CD4-positive, alpha-beta T cell treated with Interferon gamma for 1 hour (primary cell): ENCODE measurements at places on chromosomes 2 and 18.

GRCh38 chr18:43170586-43170985 is 55.1 kb upstream of the RIT2 start:
- no peak for DNase-seq

DNA sequence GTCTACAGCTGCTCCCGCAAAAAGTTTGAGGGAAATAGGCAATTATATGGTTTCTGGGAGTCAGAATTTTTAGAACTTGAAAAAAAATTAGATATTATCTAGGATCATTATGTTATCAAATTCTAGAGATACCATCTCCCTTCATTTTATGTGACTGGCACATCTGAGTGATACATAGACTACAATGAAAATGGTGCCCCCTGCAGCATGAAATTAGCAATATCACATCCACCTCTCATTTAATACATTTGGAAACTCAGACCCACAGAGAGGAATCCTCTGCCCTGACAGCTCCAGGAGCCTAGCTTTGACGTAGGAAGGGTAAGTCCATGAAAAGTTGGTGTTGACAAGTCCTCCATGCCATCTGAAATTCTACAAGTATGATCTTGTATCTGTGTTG is 381.6 kb downstream of the SUCLG1 start:
- DNase-seq, result no peak

DNA sequence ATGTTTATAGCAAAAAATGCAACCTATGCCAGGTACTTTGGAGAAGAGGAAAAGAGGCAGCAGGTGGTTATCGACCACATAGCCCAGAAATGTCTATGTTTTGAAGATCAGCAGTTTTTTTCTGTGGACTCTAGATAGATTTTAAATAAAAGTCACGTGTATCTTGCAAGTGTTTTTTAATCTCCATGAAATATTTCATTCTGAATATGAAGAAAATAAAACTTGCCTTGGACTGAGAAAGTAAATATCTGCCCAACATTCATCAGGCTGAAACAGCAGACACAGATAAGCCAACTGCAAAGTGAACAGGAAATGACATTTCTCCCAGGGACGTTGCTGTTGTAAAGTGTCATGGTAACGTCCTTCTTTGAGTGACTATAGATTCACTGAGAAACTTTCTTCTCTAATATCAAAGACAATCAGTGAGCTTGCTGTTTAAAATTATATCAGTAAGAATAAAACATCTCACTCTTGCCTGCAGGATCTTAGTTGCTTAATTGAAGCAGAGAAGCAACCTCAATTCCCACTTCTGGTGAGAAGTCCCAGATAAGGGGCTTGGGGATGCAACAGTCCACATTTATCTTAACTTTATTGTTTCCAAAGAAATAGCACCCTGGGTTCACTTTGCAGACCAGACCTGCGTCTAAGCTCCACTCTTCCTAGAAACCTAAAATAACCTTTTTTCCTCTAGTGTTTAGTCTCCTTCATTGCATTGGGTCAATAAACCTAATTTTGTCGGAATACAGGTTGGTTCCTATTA is 6.3 kb downstream of the MYOM1 start:
- no peak for DNase-seq

DNA sequence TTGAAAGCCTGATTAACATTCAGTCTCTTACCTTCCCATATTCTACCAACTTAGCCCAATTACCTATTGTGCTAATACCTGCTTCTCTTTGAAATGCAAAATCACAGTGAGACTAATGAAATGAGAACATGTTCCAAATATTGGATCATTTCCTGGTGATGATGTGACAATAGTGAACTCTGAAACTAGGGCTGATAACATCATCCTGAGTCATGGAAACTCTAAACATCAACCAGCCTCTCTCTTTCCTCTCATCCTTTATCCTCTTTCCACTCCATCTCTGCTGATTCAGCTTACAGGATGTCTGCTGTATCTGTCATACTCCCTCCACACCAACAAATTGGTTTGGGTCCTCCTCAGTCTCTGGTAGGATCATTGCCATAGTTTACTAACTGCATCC is 98.8 kb upstream of the NCKAP5 start:
- no peak for DNase-seq

DNA sequence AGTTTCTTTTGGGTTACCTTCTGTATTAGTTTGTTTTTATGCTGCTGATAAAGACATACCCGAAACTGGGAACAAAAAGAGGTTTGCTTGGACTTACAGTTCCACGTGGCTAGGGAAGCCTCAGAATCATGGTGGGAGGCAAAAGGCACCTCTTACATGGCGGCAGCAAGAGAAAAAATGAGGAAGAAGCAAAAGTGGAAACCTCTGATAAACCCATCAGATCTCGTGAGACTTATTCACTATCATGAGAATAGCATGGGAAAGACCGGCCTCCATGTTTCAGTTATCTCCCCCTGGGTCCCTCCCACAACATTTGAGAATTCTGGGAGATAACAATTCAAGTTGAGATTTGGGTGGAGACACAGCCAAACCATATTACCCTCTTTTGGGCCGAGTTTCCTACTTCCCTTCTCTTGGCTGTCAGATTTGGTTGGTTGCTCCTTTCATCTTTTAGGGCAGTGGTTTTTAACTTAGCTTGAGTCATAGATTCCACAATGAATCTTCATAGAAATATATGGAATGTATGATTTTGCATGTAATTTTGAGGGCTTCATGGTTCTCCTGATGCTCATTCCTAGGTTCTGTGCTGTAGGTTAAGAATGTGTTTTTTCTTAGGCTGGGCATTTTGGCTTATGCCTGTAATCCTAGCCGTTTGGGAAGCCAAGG is 44.2 kb downstream of the CEP192 start:
- no peak for DNase-seq

DNA sequence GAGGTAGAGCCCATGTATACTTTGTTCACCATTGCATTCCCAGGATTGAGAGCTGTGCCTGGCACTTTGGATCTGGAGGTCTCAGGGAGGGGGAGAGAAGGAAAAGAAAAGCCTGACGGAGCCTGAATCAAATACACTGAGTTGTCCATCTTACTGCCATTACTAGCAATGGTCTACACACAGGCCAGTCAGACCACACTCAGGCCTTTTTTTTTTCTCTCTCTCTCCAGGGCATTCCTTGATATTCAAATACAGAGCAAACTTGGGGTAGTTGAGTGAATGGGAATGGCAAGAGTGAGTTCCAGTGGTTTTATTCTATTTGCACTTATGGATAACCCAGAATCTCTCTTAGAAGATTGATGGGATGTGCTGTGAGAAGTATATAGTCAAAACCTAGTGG is 11.8 kb downstream of the DSEL start:
- DNase-seq, result no peak

GRCh38 chr2:39266916-39267434 is 23.2 kb upstream of the CDKL4 start:
- DNase-seq, result no peak

GRCh38 chr2:53811601-53812000 is 24.8 kb downstream of the ERLEC1 start:
- DNase-seq, result no peak

DNA sequence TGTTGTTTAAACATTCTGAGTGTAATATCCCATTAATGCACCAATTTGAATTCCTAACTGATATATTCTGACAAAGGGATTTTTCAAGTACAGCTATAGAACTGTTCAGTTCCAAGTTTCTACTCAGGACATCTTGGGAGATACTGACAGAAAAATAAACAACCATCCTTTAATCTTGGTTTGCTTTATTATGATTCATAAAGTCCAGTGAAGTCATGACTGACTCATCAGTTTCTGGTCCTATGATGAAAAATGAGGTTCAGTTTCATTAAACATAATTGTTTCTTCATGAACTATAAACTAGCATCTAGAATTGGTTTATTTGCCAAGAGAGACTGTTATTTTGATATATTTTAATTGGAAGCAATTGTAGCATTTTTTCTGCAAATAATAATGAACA is 896.2 kb downstream of the CCDC85A start:
- no peak for DNase-seq

- DNase-seq, result peak; percentile 79
These were observed 37.0 kb upstream of the METTL21A start for GRCh38 chr2:207662203-207662602.

GRCh38 chr2:19810637-19811036 is 91.1 kb downstream of the TTC32 start:
- no peak for DNase-seq

DNA sequence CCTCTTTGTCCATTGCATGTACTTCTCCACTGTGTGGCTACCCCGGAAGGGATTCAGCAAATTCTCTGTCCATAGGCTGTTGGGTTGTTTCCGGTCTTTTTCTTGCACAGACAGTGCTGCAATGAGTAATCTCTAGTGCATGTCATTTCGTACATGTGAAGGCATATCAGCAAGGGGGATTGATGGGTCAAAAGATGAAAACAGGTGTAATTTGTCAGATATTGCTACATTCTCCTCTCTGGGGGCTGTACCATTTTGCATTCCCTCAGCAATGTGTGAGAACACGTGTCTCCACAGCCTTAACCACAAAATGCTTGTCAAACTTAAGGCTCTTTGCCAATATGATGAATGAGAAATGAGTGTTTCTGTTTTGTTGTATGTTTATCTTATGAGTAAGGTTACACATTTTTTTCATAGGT is 60.5 kb downstream of the KLHL29 start:
- no peak for DNase-seq

- no peak for DNase-seq
These were observed 192.5 kb upstream of the RGPD4 start for GRCh38 chr2:107634172-107634571.

GRCh38 chr2:136019306-136019705 is 33.9 kb upstream of the DARS1 start:
- no peak for DNase-seq

DNA sequence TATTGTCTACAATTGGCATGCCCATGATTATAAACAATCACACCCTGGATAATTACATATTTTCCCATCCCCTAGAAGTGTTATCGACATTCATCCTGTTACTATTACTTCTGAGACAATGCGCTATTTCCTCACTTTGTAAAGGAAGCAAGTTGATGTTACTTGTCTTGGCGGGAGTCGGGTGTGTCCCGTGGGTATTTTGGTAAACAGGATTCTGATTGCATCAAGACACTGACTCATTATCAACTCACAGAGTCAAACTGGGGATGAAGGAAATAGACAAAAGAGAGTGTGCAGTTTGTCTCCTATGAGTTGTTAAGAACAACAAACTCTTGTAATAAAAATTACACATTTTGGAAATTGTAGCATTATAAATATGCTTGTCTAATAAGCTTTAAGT is 142.7 kb downstream of the GALR1 start:
- no peak for DNase-seq

- DNase-seq, result no peak
These were observed 1041.0 kb upstream of the NRXN1 start for GRCh38 chr2:52072949-52073348.
